HFFc6 (cell line): ENCODE measurements at places on chromosomes 5 and 9. TPM values are rescaled to one million over a fixed set of nuclear protein-coding genes. Genes with fewer than 3 reads are reported as not detected.

DNA sequence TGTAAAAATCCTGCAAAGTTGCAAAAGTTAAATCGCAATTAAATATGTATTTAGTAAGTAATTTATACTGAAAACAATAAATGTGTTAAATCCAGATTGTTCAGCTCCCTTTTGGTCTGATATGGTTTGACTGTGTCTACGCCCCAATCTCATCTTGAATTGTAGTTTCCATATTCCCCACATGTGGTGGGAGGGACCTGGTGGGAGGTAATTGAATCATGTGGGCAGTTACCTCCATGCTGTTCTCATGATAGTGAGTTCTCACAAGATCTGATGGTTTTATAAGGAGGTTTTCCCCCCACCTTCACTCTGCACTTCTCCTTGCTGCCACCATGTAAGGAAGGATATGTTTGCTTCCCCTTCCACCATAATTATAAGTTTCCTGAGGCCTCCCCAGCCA, 140.0 kb downstream of the CDH6 start:
- DNase-seq: no peak

DNA sequence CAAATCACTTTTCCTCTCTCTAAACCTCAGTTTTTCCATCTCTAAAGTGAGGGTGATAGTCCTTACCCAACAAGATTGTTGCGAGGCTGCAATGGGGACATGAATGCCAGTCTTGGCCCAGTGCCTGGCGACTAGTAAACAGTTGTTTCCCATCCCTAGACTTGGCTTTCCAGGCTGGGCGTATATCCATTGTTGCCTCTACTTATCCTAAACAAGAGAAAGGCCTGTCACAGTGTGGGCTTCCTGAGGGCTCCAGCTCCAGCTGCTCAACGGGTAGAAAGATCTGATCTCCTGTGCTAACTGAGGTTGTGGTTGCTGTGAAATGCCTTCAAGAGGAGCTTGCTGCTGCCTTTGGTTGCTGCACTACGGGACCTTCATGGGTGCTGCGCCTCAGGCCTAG, 142.0 kb downstream of the NSG2 start:
- DNase-seq: no peak

- no peak for DNase-seq
Observed at GRCh38 chr9:6644346-6645104, 1.0 kb downstream of the GLDC start.

- DNase-seq: no peak
Observed at GRCh38 chr5:109905906-109906305, 216.2 kb downstream of the MAN2A1 start.

GPR21 gene
- 0.18 to 0.26 TPM in 2 of 3 replicates, not detected in the other for total RNA-seq

PJA2 gene
- total RNA-seq: 76.8 to 86.9 TPM (median 78.2 TPM) in 3 replicates

DNA sequence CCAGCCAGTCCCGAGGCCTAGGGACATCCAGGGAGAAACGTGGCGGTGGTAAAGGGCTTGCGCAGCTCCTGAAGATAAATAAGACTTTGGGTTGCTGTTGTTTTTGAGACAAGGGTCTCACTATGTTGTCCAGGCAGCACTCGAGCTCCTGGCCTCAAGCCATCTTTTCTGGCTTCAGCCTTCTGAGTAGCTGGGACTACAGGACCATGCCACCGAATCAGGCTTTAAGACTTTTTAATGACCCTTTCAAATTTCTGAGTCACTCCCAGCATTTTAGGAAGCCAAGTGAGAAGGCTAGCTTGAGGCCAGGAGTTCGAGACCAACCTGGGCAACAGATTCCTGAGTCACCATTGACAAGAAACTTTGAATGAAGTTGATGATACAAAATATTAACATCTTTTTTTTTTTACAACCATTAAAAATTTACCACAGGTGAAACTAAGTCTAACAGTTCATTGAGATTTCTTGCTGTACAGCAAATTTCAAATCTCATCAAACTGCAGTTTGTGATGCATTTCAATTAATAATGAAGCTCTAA, 817 bp upstream of the GNE start:
- no peak for DNase-seq

- peak; percentile 37 for DNase-seq
Observed at GRCh38 chr5:119347991-119348390, 7.8 kb upstream of the TNFAIP8 start.

DNA sequence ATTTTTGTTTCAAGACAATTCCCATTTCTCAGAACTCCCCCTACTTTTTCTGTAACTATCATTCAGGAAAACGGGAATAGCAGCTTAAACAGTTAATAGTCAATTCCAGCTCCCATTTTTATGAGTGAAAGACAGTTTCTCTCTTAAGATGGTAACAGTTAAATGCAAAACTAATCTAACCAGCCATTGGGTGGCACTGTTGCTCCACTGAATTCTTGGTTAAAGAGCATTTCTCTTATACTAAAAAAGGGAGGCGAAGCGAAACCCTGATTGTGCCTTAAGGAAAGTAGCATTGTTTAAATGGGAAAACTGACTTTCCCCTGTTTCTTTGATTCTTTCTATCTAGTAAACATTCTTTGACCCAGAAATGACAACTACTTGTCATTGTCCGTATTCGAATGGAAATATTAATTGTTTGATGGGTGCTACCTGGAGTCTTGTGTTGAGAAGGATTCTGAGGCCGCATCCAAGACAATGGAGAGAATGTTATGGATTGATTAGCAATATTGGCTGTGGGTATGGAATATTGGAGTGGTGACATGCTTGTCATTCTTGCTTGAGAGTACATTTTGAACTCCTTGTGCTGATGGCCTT, 507.8 kb downstream of the MAT2B start:
- DNase-seq: peak; percentile 43

DNA sequence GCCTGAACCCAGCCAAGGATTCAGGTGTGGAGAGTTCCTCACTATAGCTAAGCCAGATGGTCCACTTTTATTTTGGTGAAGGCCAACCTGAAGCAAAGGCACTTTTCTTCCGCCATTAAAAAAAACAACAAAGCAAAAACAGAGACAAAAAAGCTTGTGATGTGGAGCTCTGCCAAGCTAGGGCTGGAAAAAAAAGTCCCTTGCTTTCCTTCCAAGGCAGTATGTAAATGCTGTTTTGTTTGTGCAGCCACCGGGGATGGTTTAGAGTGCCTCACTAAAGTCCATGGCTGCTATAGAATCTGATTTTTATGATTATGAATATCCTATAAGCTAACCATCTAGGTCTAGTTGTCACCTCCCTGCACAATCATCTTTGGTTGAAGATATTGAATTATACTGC, 14.9 kb downstream of the MEGF10 start:
- DNase-seq: no peak

- DNase-seq: no peak
Observed at GRCh38 chr5:94847019-94847418, 228.6 kb downstream of the SLF1 start.
